ENCODE measurements at places on chromosomes 7 and 10. TPM values are rescaled to one million over a fixed set of nuclear protein-coding genes. Genes with fewer than 3 reads are reported as not detected.

DNA sequence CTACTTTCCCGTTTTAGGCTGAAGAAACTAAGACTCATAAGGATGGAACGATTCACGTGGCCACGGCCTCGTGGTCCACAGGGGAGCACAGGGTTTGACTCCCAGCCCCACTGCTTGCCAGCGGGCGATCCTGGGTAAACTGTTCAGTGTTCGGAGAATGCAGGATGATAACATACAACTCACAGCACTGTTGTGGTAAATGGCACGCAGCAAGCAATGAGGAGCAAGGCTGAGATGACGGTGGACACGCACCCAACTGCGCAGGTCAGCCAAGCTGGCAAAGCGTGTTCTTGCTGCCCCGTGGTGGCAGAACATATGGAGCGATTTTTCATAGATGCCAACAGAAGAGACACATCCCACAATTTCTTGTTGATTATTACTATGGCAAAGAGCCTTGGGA, 272.7 kb downstream of the DNAJB6 start:
- H3K4me3 ChIP-seq = no peak overlapping the region
- no peaks in the 10 kb centered on the region for H3K27me3 ChIP-seq
- H3K27ac ChIP-seq = no peak overlapping the region
- DNase-seq = no peak

DNA sequence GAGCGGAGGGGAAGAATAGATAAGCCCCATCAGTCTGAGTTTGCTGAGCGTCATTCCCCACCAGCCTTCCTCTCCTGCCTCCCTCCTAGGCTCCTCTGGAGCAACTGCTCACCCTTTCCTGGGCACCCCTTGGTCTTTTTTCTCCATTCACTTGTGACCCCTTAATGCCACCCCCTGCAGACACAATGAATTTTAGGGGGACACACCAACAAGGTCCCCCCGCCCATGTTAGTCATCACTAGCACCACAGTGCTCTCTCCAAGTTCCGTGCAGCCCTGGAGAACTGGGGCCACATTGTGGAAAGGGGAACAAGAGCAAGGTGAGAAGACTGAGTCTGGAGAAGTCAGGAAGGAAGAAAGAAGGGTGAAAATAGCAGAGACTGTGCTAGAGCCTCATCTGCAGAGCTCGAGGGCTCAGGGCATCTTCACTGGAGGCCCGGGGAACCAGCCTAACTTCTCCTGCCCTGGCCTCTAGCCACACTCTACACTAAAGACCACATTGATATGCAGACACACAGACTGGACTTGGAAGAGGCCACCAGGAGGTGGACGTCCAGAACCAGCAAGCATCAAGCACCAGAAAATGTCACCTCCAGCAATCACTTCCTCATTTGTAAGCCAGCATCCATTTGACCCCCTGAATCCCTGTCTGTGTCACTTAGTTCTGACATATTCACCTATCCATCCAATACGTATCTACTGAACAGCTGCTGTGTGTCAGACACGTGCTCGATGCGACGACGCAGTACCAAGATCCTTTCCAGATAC, 17.5 kb downstream of the RGR start:
- peaks cover 3% of the 10 kb centered on the region for H3K27me3 ChIP-seq
- no peak overlapping the region for H3K27ac ChIP-seq
- H3K36me3 ChIP-seq = no peaks in the 10 kb centered on the region
- no peaks in the 10 kb centered on the region for H3K4me1 ChIP-seq
- no peak overlapping the region for H3K4me3 ChIP-seq
- no peak for DNase-seq

- H3K27ac ChIP-seq = no peak overlapping the region
- H3K4me3 ChIP-seq = no peak overlapping the region
- H3K36me3 ChIP-seq = no peaks in the 10 kb centered on the region
- H3K27me3 ChIP-seq = no peaks in the 10 kb centered on the region
Observed at GRCh38 chr7:132355048-132355447, 221.2 kb downstream of the PLXNA4 start.

GRCh38 chr10:30974773-30975415, 56.8 kb downstream of the ZNF438 start:
- no peaks in the 10 kb centered on the region for H3K4me1 ChIP-seq
- no peak for DNase-seq
- H3K27ac ChIP-seq = no peak overlapping the region
- H3K36me3 ChIP-seq = no peaks in the 10 kb centered on the region

DNA sequence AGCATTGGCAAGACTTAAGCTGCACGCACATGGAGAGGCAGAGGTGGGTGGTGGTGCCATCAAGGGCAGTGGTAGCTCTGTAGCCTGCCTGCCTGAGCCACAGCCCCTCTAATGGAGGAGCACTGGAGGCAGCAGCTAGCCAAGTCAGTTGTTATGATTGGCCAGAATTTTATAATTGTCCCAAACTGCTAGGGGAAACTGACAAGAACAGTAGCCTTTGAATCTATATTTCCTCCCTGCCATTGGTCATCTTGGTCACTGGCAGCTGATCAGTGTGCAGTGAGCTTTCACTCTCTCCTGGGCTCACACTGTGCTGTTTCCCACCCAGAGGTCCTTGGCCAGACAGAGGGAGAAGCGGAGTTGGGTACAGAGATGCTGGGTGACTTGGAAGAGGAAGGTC, 9.6 kb upstream of the ZNF783 start:
- H3K4me1 ChIP-seq = peaks cover 4% of the 10 kb centered on the region
- no peak overlapping the region for H3K4me3 ChIP-seq
- H3K36me3 ChIP-seq = peaks cover 43% of the 10 kb centered on the region
- DNase-seq = no peak

GRCh38 chr10:35712486-35712885, 70.4 kb upstream of the FZD8 start:
- H3K4me3 ChIP-seq = no peak overlapping the region
- no peaks in the 10 kb centered on the region for H3K4me1 ChIP-seq
- no peaks in the 10 kb centered on the region for H3K36me3 ChIP-seq
- H3K27ac ChIP-seq = no peak overlapping the region
- DNase-seq = no peak
- peaks cover 22% of the 10 kb centered on the region for H3K27me3 ChIP-seq

DNA sequence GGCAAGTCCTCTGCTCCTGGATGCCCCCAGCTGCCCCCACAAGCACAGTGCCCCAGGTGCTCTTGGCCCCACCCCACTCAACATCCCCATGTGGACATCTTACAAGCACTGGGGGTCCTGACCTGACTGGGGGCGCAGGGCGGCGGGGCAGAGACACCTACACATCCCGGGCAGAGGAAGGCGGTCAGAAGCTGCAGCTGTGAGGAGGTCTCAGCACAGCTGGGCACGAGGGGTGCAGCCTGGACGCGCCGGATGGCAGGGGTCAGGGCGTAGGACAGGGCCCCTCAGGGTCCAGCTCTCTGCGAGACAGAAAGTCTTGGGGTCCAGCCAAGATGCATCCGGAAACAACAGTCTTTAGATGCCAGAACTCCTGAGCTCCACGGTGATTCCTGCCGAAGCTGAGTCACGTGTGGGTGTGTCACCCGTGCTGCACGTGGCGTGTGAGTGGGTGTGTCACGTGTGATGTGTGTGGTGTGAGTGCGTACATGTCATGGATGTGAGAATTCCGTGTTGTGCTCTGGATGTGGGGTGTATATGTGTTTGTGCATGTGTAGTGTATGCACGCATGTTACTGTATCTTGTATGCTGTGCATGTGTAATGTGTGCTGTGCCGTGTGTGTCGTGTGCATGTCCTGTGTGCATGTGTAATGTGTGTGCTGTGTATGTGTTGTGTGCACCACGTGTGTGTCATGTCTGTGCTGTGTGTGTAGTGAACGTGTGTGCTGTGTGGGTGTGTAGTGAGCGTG, 5.1 kb downstream of the VENTX start:
- H3K27ac ChIP-seq = no peak overlapping the region
- H3K4me1 ChIP-seq = no peaks in the 10 kb centered on the region
- no peaks in the 10 kb centered on the region for H3K36me3 ChIP-seq
- H3K4me3 ChIP-seq = no peak overlapping the region
- H3K27me3 ChIP-seq = peaks cover 41% of the 10 kb centered on the region

DNA sequence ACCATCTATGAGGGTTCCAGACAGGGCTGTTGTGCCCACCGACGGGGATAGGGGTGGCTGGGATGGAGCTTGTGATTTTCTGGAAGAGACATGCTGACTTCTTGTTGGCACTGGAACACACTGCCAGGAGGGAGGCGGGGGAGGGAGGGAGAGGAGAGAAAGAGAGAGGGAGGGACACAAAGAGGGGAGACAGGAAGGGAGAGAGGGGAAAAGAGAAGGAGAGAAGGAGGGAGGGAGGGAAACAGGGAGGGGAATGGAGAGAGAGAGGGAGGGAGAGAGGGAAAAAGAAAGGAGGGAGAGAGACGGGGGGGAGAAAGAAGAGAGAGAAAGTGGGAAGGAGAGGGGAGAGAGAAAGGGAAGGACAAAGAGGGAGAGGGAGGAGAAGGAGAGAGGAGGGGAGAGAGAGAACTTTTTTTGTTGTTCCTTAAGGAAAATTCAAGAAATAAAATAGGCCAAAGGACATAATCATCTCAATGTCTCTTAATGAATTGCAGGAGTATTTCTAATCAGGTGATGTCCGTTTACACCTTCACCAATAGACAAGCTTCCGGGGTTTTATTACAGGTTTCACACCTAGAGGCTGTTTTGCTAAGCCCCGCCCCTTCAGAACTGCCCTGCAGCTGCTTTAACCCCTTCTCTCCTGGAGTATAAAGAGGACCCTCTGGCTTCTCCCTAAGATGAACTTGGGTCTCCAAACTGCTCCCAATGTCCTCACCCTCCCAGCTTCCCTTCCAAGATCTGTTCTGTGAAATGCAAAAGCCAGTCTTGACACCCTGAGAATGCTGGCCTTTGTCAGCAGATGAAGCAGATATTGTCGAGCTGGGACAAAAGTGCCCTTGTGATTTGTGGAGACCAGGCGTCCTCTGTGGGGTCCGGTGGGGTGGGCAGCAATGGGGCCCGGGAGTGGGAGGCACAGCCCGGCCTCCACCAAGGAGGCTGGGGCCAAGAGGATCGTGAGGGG, 82.0 kb upstream of the GTF2IRD1 start:
- no peak overlapping the region for H3K4me3 ChIP-seq
- H3K27me3 ChIP-seq = no peaks in the 10 kb centered on the region
- DNase-seq = no peak
- peaks cover 2% of the 10 kb centered on the region for H3K4me1 ChIP-seq
- H3K27ac ChIP-seq = no peak overlapping the region

GRCh38 chr10:17432723-17433122, 21.7 kb downstream of the ST8SIA6 start:
- no peak overlapping the region for H3K4me3 ChIP-seq
- DNase-seq = peak; percentile 14

- H3K27me3 ChIP-seq = no peaks in the 10 kb centered on the region
- DNase-seq = peak; percentile 46
- H3K27ac ChIP-seq = no peak overlapping the region
- H3K4me3 ChIP-seq = no peak overlapping the region
- H3K4me1 ChIP-seq = no peaks in the 10 kb centered on the region
Observed at GRCh38 chr10:35959252-35959651, 317.2 kb upstream of the FZD8 start.

- DNase-seq = no peak
- no peak overlapping the region for H3K4me3 ChIP-seq
- H3K36me3 ChIP-seq = peaks cover 4% of the 10 kb centered on the region
- peaks cover 42% of the 10 kb centered on the region for H3K4me1 ChIP-seq
Observed at GRCh38 chr10:80504158-80504811, 33.4 kb upstream of the SH2D4B start.

PRSS37 gene
- total RNA-seq = not detected

GHRHR gene
- total RNA-seq = not detected

CNPY1 gene
- total RNA-seq = not detected

CRHR2 gene
- not detected for total RNA-seq

SLIT1 gene
- not detected for total RNA-seq

LDB3 gene
- total RNA-seq = 0.28 TPM

SYT15B gene
- total RNA-seq = 0.56 TPM

Measured in IMR-90 (cell line).